Brain microvascular endothelial cell (primary cell): ENCODE measurements at places on chromosomes 3 and 15.

- no peak for DNase-seq
Measured at GRCh38 chr15:83904107-83905040, 250.5 kb downstream of the ADAMTSL3 start.

GRCh38 chr3:49199900-49200281, 28.5 kb downstream of the KLHDC8B start:
- DNase-seq, result no peak

- DNase-seq, result no peak
Measured at GRCh38 chr3:72655723-72656122, 192.5 kb downstream of the SHQ1 start.

GRCh38 chr3:33658991-33659848, 58.8 kb downstream of the CLASP2 start:
- DNase-seq, result peak; percentile 74

GRCh38 chr15:50057905-50058639, 61.0 kb downstream of the ATP8B4 start:
- DNase-seq, result no peak

DNA sequence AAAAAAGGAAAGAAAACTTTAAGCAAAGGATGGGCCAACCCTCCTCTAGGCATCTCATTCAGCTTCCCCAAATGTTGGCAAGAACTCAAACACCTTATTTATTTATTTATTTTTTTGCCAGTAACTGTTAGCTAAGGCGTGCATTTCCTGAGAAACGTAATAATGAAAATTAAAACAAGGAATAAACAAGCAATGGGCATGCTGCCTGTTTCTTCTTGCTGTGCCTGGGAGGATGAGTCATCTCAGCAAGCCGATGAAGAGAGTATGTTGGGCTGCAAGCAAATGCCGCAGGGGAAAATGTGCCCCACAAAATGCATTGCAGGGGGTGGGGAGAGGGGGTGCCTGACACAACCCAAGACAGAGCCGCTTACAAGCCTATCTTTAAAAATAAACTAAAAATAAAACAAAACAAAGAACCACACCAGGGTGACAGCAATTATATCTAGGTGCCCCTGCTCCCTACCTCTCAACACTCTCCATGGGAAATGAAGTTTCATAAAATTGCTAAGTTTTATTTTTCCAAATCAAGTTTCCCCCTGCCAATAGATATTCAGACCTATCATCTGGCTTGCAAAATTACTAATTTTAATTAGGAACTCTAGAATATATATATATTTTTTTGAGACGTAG, 40.3 kb downstream of the EIF4E3 start:
- peak; percentile 67 for DNase-seq

GRCh38 chr3:174335324-174335723, 523.8 kb upstream of the NAALADL2 start:
- no peak for DNase-seq

DNA sequence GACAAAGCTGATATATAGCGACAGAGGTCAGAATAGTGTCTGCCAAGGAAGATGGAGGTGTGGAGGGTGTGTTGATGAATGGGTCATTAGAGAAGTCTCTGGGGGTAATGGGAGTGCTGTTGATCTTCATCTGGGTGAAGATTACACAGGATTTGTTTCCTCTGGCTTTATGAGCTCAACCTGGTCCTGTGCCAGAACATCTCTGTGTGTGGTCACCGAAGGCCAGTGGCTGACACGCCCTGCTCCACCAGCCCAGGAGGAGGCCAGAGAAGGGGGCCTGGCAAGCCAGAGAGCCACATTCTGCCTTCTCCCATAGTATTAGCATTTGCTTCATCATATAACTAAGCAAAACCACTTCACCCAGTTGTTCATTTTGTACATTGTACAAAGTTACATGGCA, 121.1 kb downstream of the ZNF621 start:
- DNase-seq, result no peak

GRCh38 chr15:62104401-62104800, 37.6 kb downstream of the C2CD4A start:
- no peak for DNase-seq

DNA sequence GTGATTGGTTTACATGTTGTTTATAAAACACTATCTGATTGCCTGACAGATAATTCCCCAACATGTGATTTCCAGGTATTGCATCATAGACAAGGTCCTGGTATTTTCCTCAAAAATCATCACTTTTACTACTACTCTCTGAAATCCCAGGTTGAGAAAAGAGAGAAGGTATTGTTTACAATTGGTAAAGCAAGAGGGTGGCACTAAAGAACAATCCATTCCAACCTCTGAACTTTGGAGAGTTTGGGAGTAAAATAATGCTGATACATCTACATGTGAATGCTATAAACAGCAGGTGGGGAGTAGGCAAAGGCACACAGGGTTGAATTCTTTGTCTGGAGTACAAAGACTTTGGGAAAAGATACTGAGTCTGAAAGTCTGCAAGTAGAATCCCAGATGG, 134.2 kb downstream of the WDR72 start:
- DNase-seq, result no peak

- peak; percentile 51 for DNase-seq
Measured at GRCh38 chr15:63374686-63375520, 6.7 kb downstream of the CA12 start.

DNA sequence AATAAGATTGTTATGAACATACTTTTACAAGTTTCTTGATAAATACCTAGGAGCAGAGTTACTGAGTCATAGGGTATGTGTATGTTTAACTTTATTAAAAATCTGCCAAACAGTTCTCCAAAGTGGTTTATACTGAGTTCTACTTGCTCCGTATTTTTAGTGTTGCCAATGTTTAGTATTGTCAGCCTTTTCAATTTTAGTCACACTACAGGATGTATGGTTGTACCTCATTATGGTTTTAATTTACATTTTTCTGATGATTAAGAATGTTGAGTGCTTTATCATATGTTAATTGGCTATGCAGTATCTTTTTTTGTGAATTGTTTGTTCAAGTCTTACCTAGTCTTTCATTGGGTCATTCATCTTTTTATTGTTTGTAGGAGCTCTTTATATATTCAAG, 4.3 kb downstream of the TMOD3 start:
- no peak for DNase-seq

DNA sequence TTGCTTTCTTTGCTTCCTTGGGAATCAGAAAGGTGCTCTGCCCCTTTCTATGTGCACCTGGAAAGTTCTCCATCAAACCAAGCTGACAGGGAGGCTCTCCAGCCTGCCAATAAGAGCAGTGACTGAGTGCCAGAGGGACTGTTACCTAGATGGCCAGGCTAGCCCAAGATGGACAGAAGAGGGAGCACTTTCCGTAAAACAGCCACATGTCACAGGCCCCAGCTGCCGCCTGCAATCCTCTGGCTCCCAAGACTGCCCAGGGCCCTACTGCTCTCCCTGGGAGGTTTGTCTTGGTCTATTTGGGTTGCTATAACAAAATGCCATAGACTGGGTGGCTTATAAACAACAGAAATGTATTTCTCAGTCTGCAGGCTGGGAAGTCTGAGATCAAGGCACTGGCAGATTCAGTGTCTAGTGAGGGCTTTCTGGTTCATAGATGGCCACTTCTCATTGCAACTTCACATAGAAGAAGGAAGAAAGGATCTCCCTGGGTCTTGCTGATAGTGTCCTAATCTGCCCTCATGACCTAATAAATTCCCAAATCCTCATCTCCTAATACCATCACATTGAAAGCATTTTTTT, 72.3 kb downstream of the TAMM41 start:
- peak; percentile 55 for DNase-seq

- DNase-seq, result no peak
Measured at GRCh38 chr15:76345880-76346668, 9.5 kb downstream of the ISL2 start.

- DNase-seq, result no peak
Measured at GRCh38 chr3:142224482-142225072, 808 bp downstream of the GK5 start.

DNA sequence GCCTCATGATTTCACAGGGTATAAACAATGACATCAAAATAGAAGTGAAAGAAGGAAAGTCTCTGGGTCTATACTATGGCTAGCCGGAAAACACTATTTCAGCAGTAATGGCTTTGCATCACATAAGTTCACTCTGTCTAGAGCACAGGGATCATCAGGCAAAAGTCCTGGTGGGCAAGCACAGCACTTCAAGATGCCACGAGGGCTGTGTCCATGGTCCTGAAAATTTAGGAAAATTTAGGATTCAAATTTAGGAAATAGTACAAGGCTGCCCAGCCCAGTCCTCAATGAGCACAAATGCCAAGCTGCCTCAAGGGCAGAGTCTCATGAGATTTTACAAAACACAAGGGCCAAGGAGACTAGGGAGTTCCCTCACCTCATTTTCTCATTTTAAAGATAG, 54.1 kb downstream of the RORA start:
- DNase-seq, result no peak

DNA sequence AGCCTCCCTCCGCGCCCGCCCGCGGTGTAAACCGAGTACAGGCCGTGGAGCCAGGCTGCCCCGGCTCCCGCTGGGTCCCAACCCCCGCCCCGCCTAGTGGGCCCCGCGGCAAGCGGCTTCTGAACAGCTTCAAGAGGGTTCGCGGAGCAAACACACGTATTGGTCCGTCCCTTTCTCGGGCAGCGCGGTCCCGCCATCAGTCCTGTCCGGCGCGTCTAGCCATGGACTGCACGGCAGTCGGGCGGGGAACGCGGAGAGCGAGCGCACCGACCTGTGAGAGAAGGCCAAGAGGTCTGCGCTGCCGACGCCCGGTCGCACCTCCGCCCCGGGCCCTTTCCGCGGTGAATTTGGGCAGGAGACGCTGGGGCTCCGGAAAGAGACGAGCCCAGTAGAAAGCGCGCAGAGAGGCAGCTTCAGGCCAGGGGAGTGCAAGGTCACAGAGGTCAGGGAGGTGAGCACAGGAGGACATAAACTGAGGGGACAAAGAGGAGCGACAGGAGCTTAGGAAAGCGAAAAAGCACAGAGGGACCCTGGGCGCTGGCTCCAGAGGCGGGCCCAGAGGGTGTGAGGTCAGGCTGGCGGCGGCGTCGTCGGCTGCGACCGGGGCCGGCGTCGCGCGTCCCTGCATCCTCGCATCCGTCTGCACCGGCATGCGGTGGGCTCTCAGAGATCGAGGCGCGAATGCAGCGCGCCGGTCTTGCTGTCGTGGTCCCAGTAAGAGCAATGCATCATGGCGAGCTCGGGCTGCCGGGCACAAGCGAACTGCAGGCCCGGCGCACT, 1.8 kb downstream of the FOXL2 start:
- DNase-seq, result no peak

- DNase-seq, result no peak
Measured at GRCh38 chr15:60121845-60122244, 117.7 kb downstream of the FOXB1 start.

DNA sequence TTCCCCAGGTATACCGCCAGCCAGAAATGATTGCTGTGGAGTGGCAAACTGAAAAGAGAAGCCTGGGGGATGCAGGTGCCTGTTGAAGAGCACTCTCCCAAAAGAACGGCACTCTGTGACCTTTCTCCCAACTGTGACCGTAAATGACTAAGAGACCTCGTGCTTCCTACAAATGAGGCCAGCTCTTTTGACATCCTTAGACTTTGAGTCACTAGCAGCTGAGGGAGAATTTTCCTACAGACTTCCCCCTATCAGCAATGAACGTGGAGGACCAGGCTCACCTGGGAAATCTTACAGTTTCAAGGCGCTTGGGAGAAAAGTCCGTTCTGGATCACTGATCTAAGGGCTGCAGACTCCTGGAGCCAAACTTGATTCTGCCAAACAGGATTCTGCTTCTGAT, 8.6 kb downstream of the AQP9 start:
- DNase-seq, result no peak
